ENCODE measurements at places on chromosomes 1 and 21.

DNA sequence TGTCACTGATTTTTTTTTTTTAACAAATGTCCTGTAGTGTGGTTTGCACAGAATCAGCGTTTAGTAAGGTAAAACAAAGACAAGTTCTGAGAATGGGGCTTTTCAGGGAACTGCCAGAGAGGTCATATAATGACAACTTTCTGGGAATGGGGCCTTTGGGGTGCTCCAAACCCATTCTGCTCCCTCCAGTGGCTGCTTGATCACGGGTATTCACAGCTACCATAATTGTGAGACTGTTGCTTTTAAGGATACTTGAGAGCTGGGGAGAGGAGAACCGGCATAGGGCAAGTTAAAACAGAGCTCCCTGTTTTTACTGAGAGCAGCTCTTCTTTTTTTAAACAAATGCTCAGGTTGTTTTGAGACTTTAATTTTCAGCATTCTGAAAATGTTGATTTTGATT lies 48.2 kb downstream of the CYP2J2 start:
- DNase-seq: no peak

DNA sequence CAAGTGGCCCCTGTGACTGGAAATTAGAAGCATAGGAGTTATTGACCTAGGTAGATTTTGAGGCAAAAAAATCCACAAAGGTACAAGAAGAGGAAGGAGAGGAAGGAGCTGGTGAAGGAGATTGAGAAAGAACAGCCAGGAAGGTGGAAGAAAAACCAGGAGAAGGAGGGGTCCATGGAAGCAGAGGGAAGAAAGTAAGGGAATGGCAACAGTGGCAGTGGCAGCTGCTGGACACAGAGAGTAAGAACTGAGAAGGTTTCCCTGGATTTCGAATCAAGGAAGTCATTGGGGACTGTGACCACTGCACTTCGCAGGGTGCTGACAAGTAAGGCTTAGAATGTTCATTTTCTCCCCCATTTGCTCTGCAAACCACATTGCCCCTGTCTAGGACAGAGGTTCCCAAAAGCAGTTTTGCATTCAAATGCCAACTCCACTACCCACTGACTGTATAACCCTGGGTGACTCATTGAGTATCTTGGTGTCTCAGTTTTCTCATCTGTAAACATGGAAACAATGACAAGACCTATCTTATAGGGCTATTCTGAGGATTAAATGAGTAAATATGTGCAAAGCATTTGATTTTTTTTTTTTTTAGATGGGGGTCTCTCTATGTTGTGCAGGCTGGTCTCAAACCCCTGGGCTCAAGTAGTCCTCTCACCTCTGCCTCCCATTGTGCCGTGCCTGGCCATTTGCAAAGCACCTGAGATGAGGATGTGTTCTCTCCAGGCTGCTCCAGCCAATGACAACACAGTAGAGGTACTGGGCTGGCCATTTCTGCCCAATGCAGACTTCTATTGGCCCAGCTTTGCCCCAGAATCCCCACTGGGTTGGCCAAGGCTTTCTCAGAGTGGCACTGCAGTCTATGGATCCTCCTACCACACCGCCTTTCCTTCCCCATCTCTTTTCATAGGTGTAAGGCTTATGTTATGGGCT lies 9.3 kb upstream of the CAPN2 start:
- DNase-seq: peak; percentile 74

DNA sequence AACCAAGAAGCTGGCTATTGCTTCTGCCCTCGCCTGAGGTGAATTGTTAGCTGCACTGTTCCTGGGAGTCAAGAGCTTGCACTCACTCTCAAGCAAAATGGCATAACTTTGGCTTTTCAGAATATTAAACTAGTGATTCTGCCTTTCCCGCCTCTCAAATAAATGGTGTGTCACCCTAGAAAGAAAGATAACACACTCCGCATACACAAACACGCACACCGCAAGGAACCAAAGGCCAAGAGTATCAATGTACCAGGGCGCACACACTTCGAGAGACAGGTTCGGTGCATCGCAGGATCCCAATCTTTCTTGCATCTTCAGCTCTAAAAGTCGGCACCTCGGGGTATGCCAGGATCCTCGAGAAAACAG lies 470 bp upstream of the RTCA start:
- peak; percentile 33 for DNase-seq

DNA sequence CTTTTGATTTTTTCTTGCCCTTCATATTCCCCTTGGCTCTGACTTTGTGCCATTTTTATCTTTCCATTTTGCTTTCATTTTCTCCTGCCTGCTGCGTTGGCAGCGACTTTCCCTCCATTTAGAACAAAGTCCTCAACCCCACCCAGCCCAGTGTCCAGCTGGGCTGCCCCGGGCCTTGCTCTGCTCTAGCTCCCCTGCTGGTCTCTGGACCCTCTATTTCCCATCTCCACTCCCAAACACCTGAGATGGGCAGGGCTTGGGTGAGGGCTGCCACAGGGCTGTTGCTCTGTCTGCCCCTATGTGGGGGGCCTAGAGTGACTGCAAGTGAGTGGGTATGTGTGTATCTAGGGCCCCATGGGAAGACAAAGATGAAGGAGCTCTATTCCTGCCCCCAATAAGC lies 7.3 kb upstream of the ADAM15 start:
- DNase-seq: no peak

DNA sequence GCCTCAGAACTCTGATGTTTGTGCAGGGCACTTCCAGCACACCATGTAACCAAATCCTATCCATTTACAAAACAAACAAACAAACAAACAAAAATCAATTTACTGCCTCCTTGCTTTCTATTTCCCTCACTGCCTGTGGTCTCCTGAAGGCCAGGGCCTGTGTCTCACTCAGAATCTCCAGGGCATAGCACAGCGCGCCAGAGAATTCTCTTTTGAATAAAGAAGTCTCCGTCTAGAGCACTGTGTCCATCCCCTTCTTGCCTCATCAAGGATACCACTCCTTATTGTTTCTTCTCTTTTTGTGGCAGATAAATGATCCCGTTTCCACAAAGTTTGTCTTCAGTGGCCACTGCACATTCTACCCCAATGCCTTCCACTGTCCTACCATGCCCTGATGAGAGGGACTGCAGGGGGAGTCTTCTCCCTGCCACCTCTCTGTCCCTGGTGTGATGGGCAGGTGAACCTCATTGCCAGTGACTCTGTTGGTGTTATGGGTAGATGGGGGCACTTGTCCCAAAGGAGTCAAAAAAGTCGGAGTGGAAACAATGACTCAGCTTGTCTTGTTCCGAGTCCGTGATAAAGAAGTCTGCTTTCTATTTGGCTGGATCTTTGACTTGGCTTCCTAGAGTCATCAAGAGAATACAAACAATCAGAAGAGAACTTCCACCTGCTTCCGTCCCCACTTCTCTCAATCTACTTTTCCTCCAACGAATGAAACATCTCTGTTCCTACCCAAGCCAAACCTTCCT lies 30.0 kb downstream of the XCL2 start:
- no peak for DNase-seq

- DNase-seq: no peak
Measured at GRCh38 chr1:235888119-235888643, 21.5 kb upstream of the LYST start.

DNA sequence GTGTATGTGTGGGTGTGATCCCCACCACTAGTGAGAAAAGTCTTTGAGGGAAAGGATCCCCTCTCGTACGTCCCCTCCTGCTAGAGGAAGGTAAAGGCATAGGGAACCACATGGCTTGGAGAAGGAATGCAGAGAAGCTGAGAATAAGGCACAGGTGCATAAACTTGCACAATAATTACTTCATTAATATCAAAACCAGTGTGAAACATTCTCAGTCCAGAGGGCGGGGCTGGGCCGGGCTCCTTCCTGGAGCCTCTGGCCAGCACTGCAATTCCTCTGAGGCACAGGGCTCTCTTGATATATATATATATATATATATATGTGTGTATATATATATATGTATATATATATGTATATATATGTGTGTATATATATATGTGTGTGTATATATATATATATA lies 162.6 kb downstream of the TSEN15 start:
- no peak for DNase-seq

- peak; percentile 71 for DNase-seq
Measured at GRCh38 chr1:46036894-46037839, 95.3 kb downstream of the PIK3R3 start.
